ENCODE measurements at places on chromosomes 3 and 15. TPM values are rescaled to one million over a fixed set of nuclear protein-coding genes. Genes with fewer than 3 reads are reported as not detected.

- no peak for DNase-seq
Measured at GRCh38 chr3:30912301-30912700, 17.8 kb upstream of the GADL1 start.

- peak; percentile 23 for DNase-seq
Measured at GRCh38 chr3:192675958-192676649, 51.2 kb downstream of the FGF12 start.

The ESYT3 gene
- 1.1 TPM for total RNA-seq

DNA sequence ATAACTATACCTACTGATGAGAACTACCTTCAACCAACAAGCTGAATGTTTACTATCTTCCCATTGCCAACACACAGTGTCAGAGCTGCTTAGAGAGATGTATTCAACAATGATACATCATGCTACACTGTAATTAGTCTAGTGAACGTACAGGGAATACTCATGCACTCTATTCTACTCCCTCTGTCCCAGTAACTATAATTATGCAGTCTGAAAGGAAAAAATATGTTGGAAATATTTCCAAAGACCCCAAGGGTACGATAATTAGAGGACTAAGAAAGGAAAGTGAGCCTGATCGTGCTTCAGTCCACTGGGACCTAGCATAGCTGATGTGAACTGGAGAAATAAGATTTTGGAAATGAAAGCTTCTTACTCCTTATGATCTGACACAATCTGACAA is 36.9 kb upstream of the FSIP1 start:
- DNase-seq = no peak

The ZNF774 gene
- total RNA-seq = 0.60 TPM

DNA sequence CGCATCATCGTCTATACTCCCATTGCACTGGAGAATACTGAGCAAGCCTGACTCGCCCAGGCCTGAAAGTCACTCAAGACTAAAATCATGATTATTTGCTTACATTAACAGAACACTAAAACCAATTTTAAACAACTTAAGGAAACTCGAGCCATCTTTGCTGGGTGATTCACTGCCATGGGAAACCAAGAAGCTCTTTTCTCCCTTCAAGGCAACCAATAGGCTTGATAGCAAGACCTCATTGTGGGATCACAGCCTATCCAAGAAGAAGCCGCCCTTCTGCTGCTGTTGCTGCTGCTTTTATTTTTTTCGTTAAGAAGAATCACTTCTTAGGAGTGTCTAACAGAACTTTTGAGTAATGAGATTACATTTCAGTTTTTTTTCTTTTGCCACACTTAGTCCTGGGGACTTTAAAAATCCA is 479.4 kb downstream of the FOXP1 start:
- DNase-seq = no peak

DNA sequence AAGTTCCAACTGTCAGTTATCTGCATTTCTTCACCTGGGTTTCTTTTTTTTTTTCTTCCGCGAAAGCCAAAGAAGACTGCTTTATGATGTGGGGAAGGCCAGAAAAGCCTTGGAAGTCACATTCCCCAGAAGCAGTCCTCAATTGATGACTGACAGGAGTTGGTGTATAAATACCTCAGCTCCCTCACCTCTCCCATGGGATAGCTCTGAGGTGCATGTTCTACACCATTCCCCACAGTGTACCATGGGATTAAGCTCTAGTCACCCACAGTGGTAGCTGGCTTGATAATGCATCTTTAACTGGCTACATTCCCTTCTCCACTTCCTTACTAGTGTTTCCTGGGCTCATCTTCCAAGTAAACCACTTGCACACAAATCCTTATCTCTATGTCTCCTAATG is 30.5 kb downstream of the DPH3 start:
- DNase-seq = no peak

The XCR1 gene
- not detected for total RNA-seq

DNA sequence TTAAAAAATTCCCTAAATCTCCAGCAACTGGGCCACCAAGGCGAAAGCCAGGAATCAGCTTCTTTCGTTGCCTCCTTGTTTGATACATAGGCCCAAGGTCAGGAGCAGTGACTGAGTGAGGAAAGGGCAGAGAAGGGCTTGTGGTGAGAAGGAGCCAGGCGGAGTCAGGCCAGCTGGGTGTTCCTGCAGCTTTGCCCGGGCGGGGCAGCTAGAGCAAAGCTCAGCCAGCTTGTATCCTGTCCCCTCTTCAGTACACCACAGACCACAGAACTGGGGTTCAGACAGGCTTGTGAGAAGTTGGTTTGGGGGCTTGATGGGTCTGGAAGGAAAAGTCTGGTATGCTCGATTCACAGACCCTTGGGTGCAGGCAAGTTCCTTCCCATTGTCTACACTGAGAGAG is 52.6 kb downstream of the CCK start:
- DNase-seq = no peak

- DNase-seq = no peak
Measured at GRCh38 chr3:97670952-97671351, 93.6 kb upstream of the ARL6 start.

Data from activated T-cell treated with anti-CD3 and anti-CD28 coated beads, Interleukin-2, amount 50 U/mL, for 72 hours (primary cell).